HEK293T (cell line): ENCODE measurements at places on chromosomes 12 and 14.
A peak's percentile ranks its signal among the peaks of the same experiment; 100 is the strongest.

GRCh38 chr14:98859301-98859700, 412.7 kb downstream of the BCL11B start:
- DNase-seq: no peak

DNA sequence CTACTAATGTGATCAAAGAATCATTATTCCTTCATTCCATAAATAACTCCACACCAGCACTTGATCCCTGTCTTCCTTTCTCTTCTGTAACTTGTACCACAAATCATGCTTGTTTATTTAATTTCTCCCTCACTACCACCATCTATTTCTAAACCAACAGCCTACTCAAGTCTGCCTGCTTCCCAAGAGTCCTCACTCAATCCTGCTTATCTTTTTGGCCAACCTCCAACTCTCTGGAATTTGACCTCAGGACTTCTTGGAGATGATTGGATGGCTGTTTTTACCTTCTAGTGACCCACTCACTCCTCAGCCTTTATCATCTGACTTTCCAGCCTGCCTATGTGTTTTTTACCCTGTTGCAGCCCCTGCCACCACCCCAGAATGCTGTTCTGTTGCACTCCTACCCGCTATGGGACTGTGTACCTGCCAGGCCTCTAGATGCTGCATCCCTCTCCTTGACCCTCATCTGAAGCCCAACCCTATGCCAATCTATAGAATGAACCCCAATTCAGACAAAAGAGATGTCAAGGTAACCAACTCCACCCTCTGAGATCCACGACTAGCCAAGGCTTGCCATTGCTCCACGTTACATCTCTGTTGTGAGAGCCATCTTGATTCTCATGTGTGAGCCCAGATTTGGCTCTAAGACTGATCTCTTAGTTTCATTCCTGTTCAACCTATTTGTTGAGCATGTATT, 150.2 kb upstream of the PLEKHG7 start:
- DNase-seq: no peak

- no peak for DNase-seq
Measured at GRCh38 chr12:59067083-59067482, 146.8 kb upstream of the LRIG3 start.

- peak; percentile 40 for DNase-seq
Measured at GRCh38 chr14:21063479-21063878, 5.9 kb downstream of the RNASE8 start.
